ENCODE measurements at places on chromosomes 16 and 17.

- peak; percentile 52 for DNase-seq
Measured at GRCh38 chr16:77273815-77274214, 74.6 kb downstream of the SYCE1L start.

DNA sequence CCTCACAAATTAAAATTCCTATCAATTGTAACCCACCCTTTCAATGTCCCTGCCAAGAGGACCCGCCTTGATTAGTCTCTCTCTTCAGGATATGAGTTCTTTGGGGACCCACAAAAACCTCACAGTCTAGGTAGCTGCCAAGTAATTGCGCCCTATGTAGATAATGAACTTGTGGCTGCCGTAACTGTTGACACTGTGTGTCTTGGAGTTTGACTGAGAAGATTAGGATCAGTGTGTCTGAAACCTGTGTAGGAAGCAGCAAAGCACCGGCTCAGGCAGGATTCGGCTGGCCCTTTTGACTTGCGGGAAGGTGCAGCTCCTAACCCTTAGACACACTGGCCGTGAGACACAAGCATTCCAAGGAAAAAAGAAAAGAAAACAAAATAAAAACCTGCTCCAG, 17.8 kb upstream of the SLC6A4 start:
- no peak for DNase-seq

GRCh38 chr17:69450918-69451317, 36.4 kb downstream of the MAP2K6 start:
- DNase-seq = no peak

- DNase-seq = no peak
Measured at GRCh38 chr16:24986512-24987303, 28.5 kb downstream of the ARHGAP17 start.

DNA sequence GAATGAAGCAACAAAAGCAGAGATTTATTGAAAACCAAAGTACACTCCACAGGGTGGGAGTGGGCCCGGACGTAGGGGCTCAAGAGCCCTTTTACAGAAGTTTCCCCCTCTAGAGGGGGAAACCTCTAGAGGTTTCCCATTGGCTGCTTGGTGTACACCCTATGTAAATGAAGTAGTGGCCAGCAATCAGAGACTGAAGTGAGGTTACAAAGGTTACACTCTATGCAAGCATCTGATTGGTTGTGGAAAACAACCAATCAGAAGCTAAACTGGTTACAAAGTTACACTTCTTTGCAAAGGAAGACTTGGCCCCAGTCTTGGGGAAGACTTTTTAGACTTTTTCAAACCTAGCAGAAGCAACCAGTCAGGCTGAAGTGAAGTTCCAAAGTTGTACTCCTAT, 27.1 kb downstream of the CRAMP1 start:
- DNase-seq = no peak

GRCh38 chr16:48381201-48381600, 4.0 kb downstream of the SIAH1 start:
- no peak for DNase-seq

- peak; percentile 46 for DNase-seq
Measured at GRCh38 chr17:16428098-16428882, 12.9 kb downstream of the TRPV2 start.

DNA sequence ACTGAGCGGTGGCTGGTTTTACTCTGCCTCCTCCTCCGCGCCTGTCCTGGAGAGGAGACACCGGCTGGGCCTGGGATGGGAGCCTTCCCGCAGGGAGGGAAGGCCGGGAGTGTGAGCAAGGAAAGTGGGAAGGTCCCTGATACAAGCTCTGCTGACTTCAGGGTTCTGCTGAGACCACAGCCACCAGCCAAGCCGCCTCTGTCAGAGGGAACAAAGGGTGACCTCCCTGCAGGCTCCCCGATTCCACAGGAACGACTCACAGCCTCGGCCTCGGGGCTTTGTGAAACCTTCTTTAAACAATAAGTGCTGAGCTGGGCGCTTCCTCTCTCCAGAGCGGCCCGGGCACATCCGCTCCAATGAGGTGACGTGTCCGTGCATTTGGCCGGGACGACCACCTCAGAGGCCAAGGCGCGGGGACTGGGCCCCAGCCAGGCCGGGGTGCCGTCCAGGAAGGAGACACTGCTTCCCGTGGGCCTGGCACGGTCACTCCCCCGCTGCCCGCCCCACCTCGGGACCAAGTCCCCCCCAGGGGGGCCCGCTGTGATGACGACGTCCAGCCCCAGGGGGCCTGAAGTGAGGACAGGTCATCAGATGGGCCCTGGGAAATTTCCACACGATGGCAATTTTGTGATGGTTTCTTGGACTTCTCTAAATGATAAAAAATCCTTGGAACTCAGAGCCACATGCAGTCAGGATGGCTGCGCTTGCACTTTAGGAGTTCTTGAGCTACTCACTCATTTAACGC, 11.8 kb upstream of the CIBAR2 start:
- no peak for DNase-seq

GRCh38 chr17:69050999-69051775, 9.5 kb downstream of the ABCA9 start:
- DNase-seq = no peak

- DNase-seq = peak; percentile 44
Measured at GRCh38 chr17:2042390-2042847, 597 bp downstream of the OVCA2 start.

DNA sequence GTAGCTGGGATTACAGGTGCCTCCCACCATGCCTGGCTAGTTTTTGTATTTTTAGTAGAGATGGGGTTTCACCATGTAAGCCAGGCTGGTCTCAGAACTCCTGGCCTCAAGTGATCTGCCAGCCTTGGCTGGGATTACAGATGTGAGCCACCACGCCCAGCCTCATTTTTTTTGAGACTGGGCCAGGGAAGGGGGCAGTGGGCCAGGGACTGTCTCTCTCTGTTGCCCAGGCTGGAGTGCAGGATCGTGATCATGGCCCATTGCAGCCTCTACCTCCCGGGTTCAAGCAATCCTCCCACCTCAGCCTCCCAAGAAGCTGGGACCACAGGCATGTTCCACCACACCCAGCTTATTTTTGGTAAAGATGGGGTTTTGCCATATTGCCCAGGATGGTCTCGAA, 16.0 kb downstream of the RSL1D1 start:
- DNase-seq = no peak

DNA sequence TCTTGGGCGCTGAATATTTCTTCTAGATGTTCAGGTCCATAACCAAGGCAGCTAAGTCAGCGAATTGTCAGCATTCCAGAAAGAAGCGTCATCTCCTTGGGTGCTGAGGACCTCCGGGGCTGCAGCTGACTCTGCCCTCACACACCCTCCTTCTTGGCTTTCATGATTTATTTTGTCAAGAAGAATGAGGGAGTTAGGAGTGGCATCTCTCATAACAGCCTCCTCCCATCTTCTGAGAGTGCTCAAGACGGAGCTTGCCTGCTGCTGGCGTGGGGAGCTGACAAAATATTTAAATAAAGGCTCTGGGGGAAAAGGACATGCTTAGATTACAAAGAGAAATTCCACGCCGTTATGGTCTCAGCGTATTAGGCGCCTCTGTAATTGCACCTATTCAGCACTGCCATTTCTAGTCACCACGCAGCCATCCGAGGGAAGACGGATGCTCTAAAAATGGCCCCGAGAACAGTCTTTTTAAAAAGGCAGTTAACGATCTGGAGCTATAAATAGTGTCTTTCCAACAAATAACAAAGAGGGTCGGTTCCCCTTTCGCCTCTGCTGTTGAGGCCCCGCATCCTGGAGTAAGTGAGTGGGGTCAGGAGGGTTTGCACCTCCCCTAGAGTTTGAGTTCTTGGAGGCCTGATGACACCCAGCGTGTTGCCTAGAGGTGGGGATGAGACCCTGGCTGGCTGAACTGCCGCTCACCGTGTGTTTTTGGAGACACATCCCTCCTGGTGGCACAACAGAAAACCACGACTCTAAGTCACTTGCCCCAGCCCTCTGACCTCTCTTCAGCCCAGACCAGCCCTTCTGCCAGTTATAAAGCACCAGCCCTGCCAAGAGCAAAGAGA, 187.0 kb downstream of the CCDC182 start:
- DNase-seq = peak; percentile 38

DNA sequence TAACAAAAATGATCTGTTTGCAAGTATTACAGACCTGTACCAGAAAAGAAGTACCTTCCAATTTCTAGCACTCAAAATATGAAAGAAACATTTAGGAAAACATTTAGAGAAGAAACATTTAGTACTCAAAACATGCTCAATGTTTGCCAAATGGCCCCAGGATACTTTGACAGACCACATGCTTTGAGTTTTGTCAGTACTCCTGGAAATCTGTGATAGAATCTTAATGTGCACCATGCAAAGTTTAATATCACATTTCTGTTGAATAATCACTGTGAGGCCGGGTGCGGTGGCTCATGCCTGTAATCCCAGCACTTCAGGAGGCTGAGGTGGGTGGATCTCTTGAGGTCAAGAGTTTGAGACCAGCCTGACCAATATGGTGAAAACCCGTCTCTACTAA, 8.5 kb upstream of the ZC3H7A start:
- no peak for DNase-seq

All from SW480 (cell line).